ENCODE measurements at places on chromosomes 12 and 14.

GRCh38 chr14:89736881-89737280 lies 217.6 kb downstream of the EFCAB11 start:
- DNase-seq = no peak

- no peak for DNase-seq
Observed at GRCh38 chr14:93150227-93151208, 34.2 kb downstream of the MOAP1 start.

DNA sequence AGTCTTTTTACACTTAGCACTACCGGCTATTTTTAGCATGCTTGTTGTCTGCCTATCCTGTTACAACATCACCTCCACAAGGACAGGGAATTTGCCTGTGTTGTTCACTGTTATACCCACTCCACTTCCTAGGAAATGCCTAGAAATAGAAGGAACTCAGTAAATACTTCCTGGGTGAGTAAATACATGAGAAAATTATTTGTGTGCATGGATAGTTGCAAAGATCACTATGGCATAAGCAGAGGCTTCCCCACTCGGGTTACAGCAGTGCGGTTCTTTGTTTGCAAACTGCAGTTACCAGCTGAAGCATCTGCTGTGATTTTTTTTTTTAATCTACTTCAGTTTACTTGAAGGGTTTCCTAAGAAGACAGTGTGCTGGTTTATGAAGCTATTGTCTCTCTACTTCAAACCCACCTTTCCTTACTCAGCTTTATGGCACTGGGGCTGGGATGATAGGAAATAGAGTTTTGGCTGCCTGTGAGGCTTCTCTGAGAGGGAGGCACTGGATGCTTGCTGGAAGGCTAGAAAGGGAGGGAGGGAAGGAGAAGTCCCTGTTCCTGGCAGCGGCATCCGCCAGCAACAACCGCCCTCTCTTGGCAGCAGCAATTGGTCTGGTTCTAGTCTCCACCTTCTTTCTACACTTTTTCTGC lies 29.0 kb downstream of the PDE6H start:
- DNase-seq = no peak

GRCh38 chr12:121812320-121812871 lies 8.6 kb downstream of the SETD1B start:
- DNase-seq = no peak

DNA sequence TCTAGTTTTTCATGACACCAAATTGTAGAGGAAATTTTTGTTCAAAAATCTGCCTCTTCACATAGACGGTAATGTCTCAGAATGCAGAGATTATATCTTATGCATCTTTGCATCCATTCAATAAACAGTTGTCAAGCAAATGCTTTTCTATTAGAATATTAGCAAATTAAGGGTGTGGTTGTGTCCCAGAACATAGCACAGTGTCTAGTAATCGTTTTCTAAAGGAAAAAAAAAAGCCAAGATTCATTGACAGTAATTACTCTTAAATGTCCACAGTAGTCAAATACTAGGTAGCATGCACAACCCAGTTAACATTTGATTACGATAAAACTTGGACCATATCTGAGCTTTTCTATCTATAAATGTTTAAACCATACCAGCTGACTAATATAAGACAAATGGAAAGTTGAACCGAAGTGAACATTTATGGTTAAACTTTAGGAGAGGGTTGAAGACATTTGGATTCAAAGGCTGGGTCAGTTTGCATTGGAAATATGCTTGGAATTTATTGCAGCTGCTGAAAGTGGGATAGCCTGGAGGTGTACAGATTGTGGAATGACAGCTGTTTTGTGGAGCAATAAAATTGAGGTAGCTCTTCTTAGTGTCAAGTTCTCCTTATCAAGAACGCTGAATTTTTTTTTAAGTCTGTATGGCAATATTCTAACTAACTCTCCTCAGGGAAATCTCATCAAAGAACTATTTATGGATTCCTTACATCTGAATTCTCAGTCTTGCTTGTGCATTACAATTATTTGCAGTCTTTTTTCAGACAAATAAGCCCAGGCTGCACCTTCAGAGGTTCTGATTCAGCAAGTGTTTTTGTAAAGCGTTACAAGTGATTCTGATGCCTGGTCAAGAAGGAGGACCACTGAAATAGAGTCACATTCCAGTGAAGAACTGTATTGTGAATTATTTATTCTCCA lies 66.7 kb upstream of the ATP2B1 start:
- no peak for DNase-seq

- no peak for DNase-seq
Observed at GRCh38 chr14:34711169-34711568, 3.2 kb downstream of the CFL2 start.

DNA sequence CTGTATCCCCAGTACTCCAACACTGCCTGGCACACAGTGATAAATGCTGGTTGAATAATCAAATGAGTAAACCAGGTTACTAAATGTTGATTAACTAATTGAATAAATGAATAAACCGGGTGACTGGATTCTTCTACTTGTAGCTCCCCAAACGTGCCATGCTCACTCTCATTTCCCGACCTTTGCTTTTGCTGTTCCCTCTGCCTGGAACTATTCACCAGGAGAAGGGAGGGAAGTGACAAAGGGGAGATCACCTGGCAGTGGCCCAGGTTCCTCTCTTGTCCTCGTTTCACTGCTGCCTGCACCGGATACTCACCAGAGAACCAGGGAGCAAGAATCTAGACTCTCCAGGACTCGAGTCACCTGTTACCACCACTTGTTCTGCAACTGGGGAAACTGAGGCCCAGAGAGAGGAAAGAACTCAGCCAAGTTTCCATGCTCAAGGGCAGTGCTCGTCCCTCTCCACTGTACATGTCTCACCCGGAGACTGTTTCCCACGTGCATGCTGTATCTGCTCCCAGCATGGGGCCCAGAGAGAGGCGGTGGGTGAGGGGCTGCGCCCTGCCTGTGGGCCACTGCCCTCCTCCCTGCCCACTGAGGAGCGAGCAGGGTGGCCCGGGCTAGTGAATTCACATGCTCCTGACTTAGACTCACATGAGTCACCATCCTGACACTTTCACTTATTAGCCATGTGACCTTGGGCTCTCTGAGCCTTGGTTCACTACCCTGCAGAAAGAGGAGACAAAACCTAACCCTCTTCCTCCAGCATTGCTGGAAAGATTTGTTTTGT lies 17.7 kb upstream of the POP5 start:
- no peak for DNase-seq

DNA sequence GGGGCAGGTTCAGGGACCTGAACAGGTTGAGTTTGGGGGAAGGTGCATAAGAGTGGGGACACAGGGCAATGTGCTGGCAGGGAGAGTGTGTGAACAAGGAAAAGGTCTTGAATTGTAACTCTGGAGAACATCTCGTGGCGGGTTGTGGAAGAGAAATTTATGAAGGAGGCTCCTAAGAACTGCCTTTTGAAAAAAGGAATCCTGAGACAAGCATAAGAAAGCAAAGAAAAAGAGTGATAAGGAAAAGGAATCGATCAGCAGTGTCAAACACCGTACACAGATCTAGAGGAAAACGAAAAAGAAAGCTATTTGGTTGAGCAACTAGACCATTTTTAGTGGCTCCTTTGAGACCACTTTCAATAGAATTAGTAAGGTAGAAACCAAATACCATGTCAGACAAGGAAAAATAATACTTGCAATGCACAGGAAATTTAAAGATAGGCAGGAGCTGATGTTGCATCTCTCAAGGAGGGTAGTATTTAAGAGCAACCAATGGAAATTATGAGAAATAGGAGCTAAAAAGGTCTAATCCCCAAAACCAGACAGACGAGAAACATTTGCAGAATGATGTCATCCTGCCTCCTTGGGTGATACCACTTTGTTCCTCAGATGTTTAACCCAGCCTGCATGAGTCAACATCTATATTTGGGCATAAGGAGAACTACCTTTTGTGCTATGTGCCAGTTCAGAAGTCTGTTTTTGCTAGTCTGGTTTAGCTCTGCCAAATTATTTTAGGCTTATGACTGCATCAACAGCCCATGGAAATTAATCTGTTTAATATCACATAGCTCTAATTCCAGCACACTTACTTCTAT lies 64.5 kb upstream of the STK38L start:
- peak; percentile 17 for DNase-seq

DNA sequence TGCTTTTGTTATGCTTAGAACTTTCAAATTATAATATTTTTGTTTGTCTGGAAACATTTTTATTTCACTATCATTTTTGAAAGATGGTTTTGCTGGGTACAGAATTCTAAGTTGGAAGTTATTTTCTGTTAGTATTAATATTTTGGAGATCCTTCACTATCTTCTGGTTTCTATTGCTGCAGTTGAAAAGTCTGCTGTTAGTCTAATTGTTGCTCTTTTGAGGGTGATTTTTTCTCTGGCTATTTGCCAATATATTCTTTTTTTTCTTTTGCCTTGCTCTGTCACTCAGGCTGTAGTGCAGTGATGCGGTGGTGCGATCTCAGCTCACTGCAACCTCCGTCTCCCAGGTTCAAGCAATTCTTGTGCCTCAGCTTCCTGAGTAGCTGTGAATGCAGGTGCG lies 28.2 kb upstream of the ARID2 start:
- DNase-seq = no peak

DNA sequence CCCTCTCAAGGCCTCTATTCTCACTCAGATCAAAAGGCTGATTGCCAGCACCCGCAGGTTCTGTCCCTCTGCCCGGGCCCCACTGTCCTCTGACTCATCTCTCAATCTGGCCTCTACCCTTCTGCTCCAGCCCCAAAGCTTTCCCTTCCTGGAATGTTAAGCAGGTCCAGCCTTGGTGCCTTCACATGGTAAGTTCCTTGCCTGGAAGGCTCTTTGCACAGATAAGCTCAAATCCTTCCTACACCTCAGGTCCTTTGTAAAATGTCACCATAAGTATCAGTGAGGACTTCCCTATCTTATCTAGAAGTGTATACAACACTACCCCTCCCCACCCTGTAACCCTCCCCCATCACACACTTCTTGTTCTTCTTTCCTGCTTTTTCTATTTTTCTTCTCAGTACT lies 22.2 kb downstream of the LPCAT3 start:
- no peak for DNase-seq
